ENCODE measurements at places on chromosomes 1 and 21.

GRCh38 chr1:182120411-182121258 is 59.1 kb upstream of the ZNF648 start:
- no peak for DNase-seq

- no peak for DNase-seq
These were observed 305.5 kb upstream of the DUSP10 start for GRCh38 chr1:222047366-222047765.

GRCh38 chr1:235450433-235450832 is 53.8 kb downstream of the B3GALNT2 start:
- DNase-seq = no peak

GRCh38 chr1:111736548-111737215 is 2.5 kb downstream of the INKA2 start:
- no peak for DNase-seq

GRCh38 chr1:54810153-54810942 is 9.2 kb upstream of the TTC22 start:
- DNase-seq = peak; percentile 33

- DNase-seq = no peak
These were observed 3.7 kb downstream of the SCMH1 start for GRCh38 chr1:41238311-41238988.

GRCh38 chr1:228342627-228343190 is 63.9 kb downstream of the TRIM11 start:
- no peak for DNase-seq

DNA sequence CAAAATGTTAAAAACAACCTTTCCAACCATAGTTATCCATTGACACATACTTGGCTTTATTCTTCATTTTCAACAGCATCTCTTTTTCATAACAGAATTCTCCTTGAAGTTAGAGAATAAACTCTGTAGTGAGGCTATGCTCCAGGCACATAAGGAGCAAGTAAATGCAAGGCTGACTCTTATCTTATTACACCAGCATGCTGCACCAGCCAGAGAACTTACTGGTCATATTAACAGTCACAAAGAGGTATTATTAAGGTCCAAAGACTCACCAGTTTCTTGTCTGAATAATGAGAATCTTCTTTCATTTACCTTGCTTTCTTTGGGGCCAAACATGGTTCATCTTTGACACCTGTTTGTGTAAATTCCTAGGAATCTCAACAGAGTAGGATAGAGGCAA is 71.3 kb upstream of the IVNS1ABP start:
- no peak for DNase-seq

GRCh38 chr1:7869136-7869920 is 16.5 kb upstream of the UTS2 start:
- DNase-seq = no peak

- DNase-seq = no peak
These were observed 513 bp downstream of the GTF2B start for GRCh38 chr1:88890791-88891317.

- no peak for DNase-seq
These were observed 27.0 kb downstream of the ALPL start for GRCh38 chr1:21536218-21536617.

DNA sequence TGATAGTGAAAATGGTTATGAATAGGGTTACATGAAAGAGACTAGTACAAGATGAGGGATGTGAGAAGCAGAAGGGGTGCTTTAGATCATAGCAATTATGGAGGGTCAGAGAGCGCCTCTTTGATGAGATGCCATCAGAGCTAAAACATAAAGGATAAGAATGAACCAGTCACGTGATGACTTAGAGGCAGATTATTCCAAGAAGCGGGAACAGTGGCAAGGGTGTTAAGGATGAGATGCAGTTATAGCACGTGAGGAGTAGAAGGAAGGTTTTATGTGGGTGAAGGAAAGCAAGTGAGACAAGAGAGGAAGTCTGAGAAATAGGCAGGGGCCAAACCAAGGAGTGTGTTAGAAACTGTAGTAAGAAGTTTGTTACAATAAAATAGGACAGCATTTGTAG is 360.1 kb downstream of the DPYD start:
- no peak for DNase-seq

DNA sequence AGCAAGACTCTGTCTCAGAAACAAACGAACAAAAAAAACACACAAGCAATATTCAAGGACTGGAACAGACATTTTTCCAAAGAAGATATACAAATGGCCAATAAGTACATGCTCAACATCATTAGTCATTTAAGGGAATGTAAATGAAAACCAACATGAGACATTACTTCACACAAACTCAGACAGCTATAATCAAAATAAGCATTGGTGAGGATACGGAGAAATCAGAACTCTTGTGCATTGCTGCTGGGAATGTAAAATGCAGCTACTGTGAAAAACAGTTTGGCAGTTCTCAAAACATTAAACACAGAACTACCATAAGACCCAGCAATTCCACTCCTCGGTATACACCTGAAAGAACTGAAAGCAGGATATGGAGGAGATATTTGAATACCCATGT is 15.4 kb downstream of the NOL9 start:
- DNase-seq = no peak

- DNase-seq = peak; percentile 1
These were observed at the start of gene SLC6A9 for GRCh38 chr1:44031252-44032169. Gene SLC6A9, minus strand, starts transcription at chr1:44031462. Its CDS starts 7,185 bp downstream, at chr1:44024277.

DNA sequence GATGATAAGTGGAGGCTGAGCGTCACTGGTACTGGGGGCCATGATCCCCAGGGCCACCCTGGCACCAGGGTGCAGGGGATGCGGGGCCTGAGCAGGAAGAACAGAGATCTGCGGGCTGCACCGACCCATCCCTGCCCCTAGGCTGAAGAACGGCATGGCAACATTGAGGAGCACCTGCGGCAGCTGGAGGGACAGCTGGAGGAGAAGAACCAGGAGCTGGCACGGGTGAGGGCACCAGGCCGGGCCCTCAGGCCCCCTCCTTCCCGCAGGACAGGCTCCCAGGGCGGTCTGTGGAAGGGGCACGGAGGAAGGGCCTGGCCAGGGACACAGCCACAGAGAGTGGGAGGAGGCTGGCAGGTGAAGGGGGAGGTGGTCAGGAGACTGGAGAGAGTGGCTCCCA is 21.8 kb downstream of the PPFIA4 start:
- DNase-seq = no peak

DNA sequence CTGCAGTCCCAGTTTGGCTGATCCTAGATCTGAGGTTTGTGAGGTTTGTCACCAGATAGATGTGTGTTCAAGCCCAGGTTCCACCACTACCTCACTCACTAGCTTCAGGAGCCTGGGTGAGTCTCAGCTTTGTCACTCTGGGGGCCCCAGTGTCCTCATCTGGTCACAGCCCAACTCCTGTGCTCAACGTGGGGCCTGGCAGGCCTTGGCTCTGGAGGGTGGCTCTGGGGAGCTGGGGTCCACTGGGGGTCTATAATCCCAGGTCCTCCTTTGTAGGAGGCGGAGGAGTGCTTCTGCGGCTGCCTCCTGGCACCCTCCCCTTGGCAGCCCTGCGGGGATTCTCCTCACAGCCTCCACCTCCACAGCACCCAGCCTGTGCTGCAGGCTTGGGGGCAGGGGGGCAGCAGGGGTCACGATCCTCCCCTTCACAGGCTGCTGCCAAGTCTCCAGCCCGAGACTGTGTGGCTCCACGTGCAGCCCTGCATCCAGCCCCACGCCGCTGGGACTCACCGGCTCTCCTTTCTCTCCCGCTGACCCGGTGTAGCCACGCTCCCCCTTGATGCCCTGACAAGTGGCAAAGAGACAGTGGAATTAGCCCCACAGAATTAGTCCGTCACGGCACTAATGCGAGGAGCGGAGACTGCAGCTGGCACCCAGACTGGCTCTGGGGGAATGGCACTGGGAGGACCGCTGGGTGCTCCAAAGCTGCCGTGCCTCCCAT is 22.5 kb upstream of the PEF1 start:
- no peak for DNase-seq

GRCh38 chr1:53417074-53417511 is 42.1 kb upstream of the DMRTB1 start:
- no peak for DNase-seq

GRCh38 chr1:228827019-228827418 is 91.7 kb downstream of the RHOU start:
- no peak for DNase-seq

- DNase-seq = no peak
These were observed 24.4 kb downstream of the RC3H1 start for GRCh38 chr1:173997791-173998190.

DNA sequence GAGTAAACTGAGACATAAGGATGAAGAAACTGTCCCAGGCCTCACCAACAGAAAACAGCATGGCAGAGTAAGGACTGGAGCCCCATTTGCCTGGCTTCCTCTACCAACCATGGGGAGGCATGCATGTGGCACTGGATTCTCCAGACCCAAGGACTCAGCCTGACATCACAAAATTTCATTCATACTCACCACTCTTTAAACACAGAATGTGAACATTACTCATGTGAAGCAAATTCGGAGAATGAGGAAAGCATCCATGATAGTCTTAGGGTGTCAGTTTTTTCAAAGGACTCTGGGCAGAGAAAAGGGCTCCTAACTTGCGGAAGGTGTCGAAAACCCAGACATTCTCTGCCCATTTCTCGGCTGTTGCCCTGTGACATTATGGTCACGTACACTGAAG is 83.9 kb downstream of the PCNX2 start:
- DNase-seq = no peak

GRCh38 chr21:46326110-46326703 is 2.3 kb downstream of the PCNT start:
- DNase-seq = no peak

DNA sequence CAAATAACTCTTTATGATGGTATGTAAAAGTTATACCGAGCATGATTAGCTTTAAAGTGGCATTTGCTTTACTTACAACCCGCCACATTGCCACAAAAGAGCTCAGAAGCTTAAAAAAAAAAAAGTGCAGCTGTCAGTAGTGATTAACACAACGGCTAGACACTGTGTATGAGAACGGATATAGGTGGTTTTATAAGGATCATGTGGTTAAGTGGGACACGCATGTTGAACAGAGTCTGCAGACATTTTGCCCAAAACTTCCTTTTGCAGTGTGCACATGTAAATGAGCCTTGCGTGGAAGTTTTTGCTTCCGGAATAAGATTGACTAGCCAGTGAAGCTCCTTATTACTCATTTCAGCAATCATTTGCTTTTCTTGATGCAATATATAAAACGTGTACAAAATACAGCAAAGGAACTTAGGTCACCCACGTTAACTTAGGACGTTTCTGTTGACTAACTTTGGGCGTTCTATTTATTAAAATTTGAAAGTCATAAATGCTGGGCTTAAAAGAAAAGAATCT is 58.7 kb upstream of the RGS1 start:
- DNase-seq = peak; percentile 20

GRCh38 chr1:209748620-209749019 is 7.2 kb upstream of the TRAF3IP3 start:
- DNase-seq = no peak

DNA sequence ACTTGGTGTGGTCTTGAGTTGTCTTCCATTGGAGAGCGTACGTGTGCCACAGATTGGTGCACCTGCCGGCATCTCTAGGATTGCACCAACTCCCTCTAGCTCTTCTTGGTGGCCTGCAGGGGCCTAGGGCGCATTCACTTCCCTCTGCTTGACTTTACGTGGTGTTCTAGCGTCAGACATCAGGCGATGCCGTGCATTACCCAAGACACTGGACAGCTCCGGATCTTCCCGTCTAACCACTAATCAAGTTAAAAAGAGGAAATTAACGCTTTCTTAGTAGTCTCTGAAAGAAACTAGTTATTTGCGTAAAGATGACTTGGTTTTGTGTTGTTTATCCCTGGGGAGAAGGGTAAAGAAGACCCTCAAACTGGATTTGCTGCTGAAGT is 510 bp upstream of the IL10RB start:
- DNase-seq = no peak

- DNase-seq = no peak
These were observed 226.2 kb downstream of the KIF26B start for GRCh38 chr1:245380790-245381535.

- DNase-seq = no peak
These were observed 1.2 kb downstream of the ARHGEF2 start for GRCh38 chr1:155976913-155977689.

DNA sequence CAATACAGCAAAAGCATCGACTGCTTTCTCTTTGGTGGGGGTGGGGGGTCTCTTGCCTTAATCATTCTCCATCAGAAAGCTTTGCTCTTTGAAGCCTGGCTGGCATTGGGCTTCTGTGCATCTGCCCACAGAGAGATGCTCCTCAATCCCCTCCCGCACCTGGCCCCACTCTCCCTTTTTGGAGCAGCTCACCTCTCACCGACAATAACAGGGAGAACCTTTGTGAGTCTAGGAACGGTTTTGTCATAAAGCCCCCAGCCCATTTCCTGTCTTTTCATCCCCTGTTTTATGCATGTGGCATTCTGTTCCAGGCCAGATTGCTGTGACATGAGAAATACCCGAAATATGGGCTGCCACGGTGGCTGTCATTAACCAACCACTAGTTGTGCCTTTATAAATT is 469.0 kb upstream of the VAMP3 start:
- DNase-seq = no peak

DNA sequence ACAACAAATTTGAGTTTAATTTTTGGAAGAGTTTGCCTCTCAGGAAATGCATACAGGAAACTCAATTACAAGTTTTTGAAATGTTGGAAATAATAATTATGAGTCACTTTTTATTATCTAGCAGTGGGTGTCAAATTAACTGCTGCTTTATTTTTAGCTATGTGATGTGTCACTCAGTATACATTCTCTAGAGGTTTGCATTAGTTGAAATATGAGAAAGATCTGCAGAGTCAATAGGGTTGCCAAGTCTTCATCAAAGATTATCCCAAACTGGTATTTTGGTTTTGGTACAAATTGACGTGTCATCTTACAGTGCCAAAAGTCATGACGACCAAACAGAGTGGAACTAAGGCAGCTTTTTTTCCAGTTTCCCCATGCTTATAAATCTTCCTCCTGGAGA is 54.3 kb upstream of the DIPK1A start:
- no peak for DNase-seq

- DNase-seq = peak; percentile 60
These were observed 4.6 kb downstream of the ID3 start for GRCh38 chr1:23554481-23555269.

GRCh38 chr1:189323091-189323490 is 1154.6 kb downstream of the BRINP3 start:
- DNase-seq = no peak

DNA sequence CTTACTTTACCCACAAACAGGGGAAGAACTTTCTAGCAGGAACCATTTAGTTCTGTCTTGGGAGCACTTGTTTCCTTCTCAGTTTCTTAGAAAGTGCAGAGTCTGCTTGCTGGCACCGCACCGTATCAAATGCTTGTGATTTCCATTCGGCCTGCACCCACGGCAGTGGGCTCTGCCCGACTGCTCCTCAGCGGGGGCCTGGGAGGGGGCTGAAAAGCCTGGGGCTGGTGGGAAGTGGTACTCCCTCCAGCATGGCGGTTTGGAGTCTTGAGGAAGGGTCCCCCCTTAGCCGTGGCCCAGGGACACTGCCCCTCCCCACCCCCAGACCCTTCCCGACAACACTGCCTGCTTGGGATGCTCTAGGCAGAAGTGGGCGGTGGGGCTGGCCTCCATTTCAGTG is 57.0 kb downstream of the KIF26B start:
- no peak for DNase-seq

- DNase-seq = no peak
These were observed 19.8 kb upstream of the SLC2A1 start for GRCh38 chr1:42978317-42979035.

- DNase-seq = no peak
These were observed 53.3 kb downstream of the ERO1B start for GRCh38 chr1:236228411-236228810.

Data from stimulated activated CD8-positive, alpha-beta memory T cell treated with anti-CD3 and anti-CD28 coated beads, Interleukin-12 subunit alpha, Interleukin-12 subunit beta, amount 100 ng/mL, for 1 hour (primary cell).